ENCODE measurements at places on chromosomes 4 and X. TPM values are rescaled to one million over a fixed set of nuclear protein-coding genes. Genes with fewer than 3 reads are reported as not detected.

Gene PCSK1N
- total RNA-seq, result 16.5 TPM

Gene IBSP
- not detected for total RNA-seq

Gene PRR27
- total RNA-seq, result not detected

Gene NAP1L3
- total RNA-seq, result 2.5 TPM

Gene TEC
- 0.33 TPM for total RNA-seq

Gene DCLK2
- total RNA-seq, result not detected

Gene CYP2U1
- total RNA-seq, result 30.7 TPM

Gene PHKA1
- total RNA-seq, result 12.0 TPM

Gene FDCSP
- not detected for total RNA-seq

Gene HDX
- 6.7 TPM for total RNA-seq
